ENCODE measurements at places on chromosomes 6 and 20. TPM values are rescaled to one million over a fixed set of nuclear protein-coding genes. Genes with fewer than 3 reads are reported as not detected.

The PRICKLE4 gene
- polyA plus RNA-seq, result not detected

The COL9A1 gene
- polyA plus RNA-seq, result 1.8 TPM

The TRDN gene
- polyA plus RNA-seq, result not detected

The MOXD1 gene
- polyA plus RNA-seq, result 14.7 TPM

The SRC gene
- 39.0 TPM for polyA plus RNA-seq

The RAB32 gene
- polyA plus RNA-seq, result 0.42 TPM

The CARMIL1 gene
- 5.7 TPM for polyA plus RNA-seq

The TRIM27 gene
- polyA plus RNA-seq, result 75.0 TPM

The ABHD16B gene
- not detected for polyA plus RNA-seq
